ENCODE measurements at places on chromosomes 12 and 14. TPM values are rescaled to one million over a fixed set of nuclear protein-coding genes. Genes with fewer than 3 reads are reported as not detected.

The VRTN gene
- not detected for total RNA-seq

The TAS2R8 gene
- total RNA-seq = not detected

The DRAM1 gene
- total RNA-seq = 2.3 TPM

The RAB5B gene
- total RNA-seq = 33.2 TPM

The CSRNP2 gene
- total RNA-seq = 12.8 TPM

The PRKD1 gene
- total RNA-seq = not detected

The TBC1D30 gene
- total RNA-seq = 0.30 TPM

The GLT8D2 gene
- 0.23 TPM for total RNA-seq

The BATF gene
- 165 TPM for total RNA-seq

The ST8SIA1 gene
- 1.6 TPM for total RNA-seq

The HOXC5 gene
- not detected for total RNA-seq

The PZP gene
- not detected for total RNA-seq

The KLRC1 gene
- not detected for total RNA-seq

GRCh38 chr12:29799591-29799990, 15.8 kb upstream of the TMTC1 start:
- DNase-seq = no peak

DNA sequence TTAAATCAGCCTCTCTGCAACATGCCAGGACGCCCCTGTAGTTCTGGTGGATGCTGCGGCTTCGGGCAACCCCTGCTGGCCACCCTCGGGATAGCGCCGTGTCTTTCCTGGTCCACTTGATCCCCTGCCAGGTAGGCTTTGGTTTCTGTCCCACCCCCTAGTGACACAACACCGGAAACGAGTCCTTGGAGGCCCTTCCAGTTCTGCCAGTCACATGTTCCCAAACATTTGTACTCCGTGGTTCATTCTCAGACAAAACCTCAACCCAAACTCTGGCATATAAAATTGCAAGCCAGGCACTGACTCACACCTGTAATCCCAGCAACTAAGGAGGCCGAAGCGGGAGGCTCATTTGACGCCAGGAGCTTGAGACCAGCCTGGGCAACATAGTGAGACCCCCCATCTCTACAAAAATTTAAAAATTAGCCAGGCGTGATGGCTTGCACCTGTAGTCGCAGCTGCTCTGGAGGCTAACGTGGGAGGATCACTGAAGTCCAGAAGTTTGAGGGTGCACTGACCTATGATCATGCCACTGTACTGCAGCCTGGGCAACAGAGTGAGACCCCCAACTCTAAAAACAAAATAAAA, 37.0 kb downstream of the RASAL1 start:
- DNase-seq = peak; percentile 88

- no peak for DNase-seq
Measured at GRCh38 chr12:78328524-78328923, 497.8 kb downstream of the NAV3 start.

- DNase-seq = no peak
Measured at GRCh38 chr12:51188359-51189051, 15.6 kb upstream of the TFCP2 start.

GRCh38 chr12:109833307-109834189, at the start of gene TRPV4:
TSS of gene TRPV4 (minus strand) at chr12:109833398. CDS start at chr12:109814796, 18,602 bp downstream.
- no peak for DNase-seq

- no peak for DNase-seq
Measured at GRCh38 chr12:132685400-132685799, 1.7 kb downstream of the POLE start.

GRCh38 chr12:27534060-27534764, 10.2 kb downstream of the PPFIBP1 start:
- DNase-seq = peak; percentile 50

DNA sequence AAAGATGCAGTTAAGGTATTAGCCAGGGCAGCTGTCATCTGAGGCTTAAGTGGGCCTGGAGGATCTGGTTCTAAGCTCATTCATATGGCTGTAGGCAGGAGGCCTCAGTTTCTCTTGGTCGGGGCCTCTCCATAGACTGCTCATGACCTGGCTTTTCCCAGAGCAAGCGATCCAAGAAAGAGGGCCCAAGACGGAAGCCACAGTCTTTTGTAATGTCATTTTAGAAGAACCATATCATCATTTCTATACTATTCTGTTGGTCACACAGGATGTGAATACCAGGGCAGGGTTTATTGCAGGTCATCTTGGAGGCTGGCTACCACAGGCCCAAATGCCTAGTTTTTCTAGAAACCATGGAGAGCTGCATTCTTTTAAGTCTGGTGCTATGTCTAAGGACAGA, 47.7 kb downstream of the GNG2 start:
- no peak for DNase-seq

DNA sequence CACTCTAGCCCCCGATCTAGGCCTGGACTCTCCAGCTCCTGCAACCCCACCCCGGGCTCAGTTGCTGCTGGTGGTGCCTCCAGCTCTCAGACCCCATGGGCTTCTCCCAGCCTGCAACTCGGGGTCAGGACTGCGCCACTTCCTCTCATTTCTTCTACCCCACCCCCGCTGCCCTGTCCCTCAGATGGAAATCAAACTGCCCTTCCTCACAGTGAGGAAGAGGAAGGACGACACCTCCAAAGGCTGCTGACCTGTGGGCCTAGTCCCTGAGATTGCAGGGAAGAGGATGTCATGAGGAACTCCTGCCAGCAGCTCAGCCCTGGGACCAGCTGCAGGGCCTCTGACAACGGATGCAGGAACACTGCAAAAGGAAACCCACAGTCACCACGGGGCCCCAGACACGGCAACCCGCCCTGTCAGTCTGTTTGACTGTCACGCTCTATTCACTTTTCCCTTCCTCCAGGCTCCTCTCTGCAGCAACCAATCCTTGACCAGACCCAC, 29.3 kb upstream of the PNMA1 start:
- peak; percentile 79 for DNase-seq

DNA sequence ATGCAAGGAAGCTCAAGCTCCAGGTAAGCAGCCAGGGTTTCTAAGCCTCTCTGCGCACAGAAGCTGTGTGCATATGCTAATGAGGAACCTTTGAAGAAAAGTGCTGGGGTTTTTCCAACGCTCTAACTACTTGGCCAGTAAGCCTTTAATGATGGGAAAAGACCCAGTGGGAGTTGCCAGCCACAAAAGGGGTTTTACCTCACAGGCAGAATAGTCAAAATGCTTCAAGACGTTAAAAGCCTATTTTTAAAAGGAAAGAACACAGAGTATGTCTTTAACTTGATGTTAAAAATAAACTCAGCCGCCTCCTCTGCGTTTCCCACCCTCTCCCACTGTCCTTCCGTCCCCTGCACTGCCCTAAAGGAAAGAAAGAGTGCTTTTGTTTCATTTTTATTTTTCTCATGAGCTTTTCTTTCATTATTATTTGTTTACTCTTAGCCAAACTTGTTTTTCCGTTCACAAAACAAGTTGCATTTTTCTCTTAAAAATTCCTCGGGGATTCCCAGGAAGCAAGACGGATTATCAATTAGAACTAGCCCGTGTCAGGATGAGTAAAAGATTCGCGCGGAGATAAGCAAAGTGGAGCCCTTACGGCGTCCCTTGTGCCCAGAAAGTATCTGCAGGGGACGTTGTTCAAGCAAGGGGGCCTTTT, 209.8 kb upstream of the NUDT4 start:
- peak; percentile 69 for DNase-seq

DNA sequence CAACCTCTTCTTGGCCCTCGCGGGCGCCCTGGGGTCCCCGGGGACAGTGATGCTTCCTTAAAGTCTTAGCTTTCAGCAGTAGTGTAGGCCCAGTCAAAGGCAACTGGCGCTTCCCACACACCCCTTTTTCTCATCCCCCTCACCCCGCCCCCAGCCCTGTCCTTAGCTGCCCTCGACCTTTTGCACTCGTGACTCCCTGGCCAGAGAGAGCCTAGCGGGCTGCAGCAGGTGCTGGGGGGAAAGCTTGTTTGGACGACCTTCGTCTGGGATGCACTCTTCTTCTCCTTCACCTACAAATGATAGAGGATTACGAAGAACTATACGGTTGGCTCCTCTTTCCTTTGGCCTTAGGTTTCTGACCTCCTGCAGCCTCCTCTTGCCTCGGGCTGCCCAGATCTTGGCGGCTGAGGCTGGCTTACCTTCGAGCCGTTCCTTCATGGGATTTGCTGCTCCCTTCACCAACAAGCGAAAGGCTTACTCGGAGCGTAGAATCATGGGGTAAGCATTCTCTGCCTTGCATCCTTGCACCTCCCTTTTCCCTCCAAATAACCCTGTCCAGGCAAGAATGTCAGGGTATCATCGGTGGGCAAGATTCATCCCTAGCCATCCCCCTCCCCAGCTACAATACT, 815 bp downstream of the COQ10A start:
- DNase-seq = no peak

GRCh38 chr12:7729746-7730145, 17.4 kb downstream of the CLEC4C start:
- DNase-seq = no peak

DNA sequence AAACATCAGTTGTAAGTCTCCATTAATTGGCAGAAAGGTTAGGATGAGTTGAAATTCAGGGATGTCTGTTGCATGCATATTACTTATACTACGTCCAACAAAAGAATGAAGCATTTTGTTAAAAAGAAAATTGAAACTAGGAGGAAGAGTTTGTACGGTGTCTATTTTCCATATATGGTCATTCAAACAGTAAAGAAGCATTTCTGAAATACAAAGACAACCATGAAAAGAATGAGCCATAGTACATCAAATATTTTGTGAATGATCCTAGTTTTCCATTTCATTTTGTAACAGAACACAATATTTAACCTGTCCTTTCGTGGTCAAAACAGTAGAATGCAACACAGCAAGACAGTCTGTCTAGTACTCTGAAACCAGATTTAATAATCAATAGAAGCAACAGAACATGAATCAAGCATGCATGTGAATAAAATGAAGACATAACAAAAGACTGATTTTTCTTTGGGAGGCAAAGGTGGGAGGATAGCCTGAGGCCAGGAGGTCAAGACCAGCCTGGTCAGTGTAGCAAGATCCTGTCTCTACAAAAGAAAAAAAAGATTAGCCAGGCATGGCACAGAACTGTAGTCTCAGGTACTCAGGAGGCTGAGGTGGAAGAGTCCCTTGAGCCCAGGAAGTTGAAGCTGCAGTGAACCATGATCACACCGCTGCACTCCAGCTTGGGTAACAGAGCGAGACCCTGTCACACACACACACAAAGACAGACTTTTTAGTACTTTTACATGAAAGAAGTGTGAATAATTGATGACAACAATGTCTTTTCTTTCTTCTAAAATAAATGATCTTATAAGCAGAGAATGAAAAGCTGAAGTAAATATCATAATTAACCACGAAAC, 156.0 kb downstream of the LRIG3 start:
- DNase-seq = no peak

DNA sequence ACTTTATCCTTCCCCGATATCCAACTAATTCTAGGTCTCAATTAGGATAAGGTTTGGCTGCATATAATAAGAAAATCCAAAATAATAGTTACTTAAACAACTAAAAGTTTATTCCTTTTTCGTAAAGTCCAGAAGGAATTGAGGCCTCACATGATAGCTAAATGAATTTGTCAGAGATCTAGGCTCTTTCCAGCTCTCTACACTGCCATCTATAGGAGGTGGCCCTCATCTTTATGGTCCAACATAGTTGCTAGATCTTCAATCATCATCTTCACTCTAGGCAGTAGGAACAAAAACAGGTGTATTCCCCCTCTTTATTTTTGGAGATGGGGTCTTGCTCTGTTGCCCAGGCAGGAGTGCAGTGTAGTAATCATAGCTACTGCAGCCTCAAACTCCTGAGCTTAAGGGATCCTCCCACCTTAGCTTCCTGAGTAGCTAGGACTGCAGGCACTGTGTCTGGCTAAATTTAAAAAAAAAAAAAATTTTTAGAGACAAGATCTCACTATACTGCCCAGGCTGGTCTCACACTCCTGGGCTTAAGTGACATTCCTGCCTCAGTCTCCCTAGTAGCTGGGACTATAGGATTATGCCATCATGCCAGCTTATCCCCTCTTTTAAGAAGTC, 46.5 kb upstream of the SAV1 start:
- DNase-seq = no peak

- no peak for DNase-seq
Measured at GRCh38 chr14:70814466-70814865, 5.2 kb upstream of the MAP3K9 start.

GRCh38 chr14:102415671-102416070, 52.9 kb downstream of the TECPR2 start:
- DNase-seq = no peak

DNA sequence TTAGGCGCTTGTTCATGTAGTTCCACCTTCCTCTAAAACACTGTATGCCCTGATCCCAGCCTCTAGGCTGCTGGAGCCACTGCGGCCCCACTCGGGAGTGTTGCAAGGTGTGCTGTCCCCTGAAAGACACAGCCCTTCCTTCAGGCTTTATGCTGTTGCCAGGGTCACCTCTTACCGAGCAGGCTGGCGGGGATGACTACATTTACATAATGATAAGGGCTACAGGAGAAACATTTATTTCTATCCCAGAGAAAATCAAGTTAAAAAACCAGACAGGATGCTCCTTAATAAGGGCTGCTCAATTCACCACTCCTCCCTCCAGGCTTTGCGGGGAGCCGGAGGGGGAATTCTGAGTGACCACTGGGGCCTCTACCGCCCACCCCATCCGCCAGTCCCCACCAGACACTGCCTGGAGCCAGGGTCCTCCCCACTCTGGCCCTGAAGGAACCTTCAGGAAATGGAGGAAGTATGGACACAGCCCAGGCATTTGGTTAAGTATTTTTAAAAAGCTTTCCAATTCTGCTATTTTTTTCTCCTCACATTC, 200.6 kb downstream of the TTC7B start:
- no peak for DNase-seq

GRCh38 chr12:100794441-100795173, at the start of gene ANO4:
TSS of gene ANO4 (plus strand) at chr12:100794776. CDS start at chr12:100901786, 107,010 bp downstream.
- no peak for DNase-seq

- DNase-seq = no peak
Measured at GRCh38 chr12:38919191-38919590, 13.8 kb upstream of the CPNE8 start.

- DNase-seq = no peak
Measured at GRCh38 chr14:76015191-76015590, 29.6 kb downstream of the IFT43 start.

- no peak for DNase-seq
Measured at GRCh38 chr12:79691511-79692248, 916 bp upstream of the PAWR start.

DNA sequence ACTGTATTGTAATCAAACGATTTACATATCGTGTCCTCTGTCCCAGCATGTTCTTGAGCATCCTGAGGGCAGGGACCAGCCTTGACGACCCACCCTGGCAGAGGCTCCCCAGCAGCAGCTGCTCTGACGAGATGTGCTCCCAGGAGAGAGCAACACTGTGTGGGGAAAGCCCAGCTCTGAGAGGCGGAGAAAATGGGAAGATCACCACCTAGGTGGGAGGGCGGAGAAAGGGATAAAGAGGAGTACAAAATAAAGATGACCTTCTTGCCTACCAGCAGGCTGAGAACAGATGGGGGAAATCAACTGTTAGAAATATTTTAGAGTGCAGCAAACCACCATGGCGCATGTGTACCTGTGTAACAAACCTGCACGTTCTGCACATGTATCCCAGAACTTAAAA, 71.5 kb upstream of the CAPRIN2 start:
- no peak for DNase-seq

GRCh38 chr14:60199321-60199720, 34.1 kb upstream of the DHRS7 start:
- no peak for DNase-seq

- DNase-seq = peak; percentile 7
Measured at GRCh38 chr14:105860615-105861580, 334.5 kb downstream of the TMEM121 start.

Data from activated CD4-positive, alpha-beta T cell treated with anti-CD3 and anti-CD28 coated beads for 36 hours (primary cell).